ENCODE measurements at places on chromosomes 1 and 21.

DNA sequence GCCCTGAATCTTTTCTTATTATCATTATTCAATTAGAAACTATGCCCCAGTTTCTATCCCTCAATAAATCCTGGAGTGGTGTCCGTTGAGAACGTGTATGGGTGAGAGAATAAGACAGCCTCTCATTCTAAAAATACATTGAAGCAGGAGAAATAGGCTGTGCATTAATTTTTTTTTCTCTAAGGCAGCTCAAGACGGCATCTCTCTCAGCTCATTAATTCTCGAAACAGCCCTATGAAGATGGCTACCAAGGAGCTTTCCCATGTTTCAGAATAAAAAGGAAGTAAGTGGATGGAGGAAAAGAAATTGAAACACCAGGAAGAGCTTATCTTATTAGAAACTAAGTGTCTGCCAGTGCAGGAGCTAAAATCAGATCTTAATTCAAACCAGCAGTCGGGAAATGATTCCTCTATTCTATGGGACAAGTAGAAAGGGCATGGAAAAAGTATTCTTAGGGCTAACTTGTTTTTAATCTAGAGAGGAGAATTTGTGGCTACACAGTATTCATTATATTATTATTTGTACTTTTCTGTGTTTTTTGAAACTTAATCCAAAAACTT lies 347.1 kb upstream of the PLD5 start:
- DNase-seq, result no peak

DNA sequence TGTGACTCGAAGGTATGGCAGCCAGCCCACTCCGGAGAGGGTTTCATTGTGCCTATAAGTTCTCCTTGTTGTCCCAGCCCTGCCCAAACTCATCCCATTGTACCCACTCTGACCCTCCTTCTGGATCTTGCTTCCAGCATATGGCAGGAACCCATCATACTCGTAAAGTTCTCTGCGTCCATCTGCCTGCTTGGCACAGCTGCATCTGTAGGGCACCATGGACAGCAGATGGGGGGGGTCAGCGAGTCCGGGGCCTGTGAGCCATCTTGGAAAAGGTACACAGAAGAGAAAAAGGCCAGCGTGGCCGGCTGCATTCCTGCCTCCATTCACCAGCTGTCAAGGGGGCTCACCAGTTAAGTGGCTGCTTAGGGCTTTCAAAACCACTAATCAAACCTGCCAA lies 94.9 kb upstream of the IGSF21 start:
- no peak for DNase-seq

DNA sequence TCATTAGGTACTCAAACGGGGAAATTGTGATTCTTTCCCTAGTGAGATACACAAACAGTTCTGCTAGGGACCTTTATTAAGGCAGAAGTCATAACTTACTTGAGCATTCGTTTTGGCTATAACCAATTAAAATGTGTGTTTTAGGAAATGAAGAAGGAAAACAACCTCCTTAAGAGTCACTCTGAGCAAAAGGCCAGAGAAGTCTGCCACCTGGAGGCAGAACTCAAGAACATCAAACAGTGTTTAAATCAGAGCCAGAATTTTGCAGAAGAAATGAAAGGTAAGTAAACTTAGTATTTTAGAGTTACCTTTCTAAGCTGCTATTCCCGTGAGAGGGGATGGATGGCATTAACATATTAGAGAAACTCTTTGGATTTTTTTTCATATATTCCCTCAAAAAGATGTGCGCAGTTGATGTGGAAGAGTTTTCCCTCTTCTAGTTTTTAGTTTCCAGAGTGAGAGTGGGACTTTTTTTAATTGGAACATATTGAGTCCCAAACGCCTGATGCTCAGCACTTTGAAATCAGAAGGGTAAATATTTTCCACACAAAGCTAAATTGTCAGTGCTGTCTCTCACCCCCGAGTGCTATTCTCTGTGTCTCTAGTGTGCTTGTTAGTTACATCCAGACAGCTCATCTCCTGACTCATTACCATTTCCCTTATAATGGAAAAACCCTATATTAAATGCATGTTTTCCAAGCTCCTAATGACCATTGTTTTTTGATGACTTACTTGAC lies 34.9 kb downstream of the CENPF start:
- DNase-seq, result no peak

GRCh38 chr1:2151252-2151651 lies 43.3 kb downstream of the FAAP20 start:
- no peak for DNase-seq

DNA sequence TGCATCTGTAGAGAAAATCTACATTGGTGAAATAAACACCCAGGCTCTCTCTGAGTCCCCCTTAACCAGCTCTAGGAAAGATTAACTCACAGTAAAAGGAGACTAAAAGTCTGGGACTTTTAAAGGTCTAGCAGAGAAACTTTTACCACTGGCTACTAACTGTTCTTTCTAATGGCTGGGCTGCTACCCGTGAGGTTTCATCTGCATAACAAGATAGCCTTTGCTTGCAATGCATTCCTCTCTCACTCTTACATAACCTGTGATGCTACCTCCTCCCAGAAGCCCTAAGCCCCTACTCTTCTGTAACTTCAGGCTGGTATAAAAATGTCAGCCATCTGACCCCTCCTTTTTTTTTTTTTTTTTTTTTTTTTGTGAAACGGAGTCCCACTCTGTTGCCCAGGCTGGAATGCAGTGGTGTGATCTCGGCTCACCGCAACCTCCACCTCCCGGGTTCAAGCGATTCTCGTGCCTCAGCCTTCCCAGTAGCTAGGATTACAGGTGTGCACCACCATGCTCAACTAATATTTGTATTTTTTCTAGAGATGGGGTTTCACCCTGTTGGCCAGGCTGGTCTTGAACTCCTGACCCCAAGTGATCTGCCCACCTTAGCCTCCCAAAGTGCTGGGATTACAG lies 344.2 kb downstream of the RGS7 start:
- no peak for DNase-seq

DNA sequence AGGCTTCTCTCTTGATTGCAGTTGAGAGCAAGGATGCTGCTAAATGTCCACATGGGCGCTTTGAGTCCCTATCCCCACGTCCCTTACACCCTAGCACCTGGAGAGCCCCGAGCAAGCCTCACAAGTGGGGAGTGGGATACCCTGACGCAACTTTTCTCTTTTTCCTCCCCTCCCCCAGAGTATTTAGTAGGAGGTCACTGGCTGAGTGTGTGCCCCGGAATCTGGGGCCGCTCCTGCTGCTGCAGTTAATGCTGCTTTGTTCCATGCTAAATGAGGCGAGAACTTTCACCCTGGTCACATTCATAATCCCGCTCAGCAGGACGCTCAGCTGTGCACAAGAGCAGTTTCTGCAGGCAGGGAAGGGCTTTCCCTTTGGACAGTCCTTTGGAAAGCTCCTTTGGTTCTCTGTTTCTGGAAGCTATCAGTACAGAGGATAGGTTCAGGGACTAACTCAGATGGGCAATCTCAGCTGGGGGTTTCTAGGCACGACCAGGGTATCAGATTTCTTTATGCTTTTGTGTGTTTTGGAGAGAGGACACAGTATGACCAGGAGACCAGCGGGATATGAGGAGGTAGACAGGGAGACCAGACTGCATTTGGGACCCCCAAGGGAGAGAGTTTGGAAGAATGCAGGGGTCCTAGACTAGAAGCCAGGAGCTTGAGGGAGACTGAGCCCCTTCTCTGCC lies 75.9 kb downstream of the NOS1AP start:
- DNase-seq, result no peak

GRCh38 chr1:209490013-209490412 lies 93.5 kb upstream of the CAMK1G start:
- no peak for DNase-seq

- no peak for DNase-seq
Observed at GRCh38 chr1:227944931-227945890, 2.5 kb downstream of the WNT9A start.

- DNase-seq, result peak; percentile 53
Observed at GRCh38 chr1:21261551-21262292, 28.5 kb downstream of the ECE1 start.

DNA sequence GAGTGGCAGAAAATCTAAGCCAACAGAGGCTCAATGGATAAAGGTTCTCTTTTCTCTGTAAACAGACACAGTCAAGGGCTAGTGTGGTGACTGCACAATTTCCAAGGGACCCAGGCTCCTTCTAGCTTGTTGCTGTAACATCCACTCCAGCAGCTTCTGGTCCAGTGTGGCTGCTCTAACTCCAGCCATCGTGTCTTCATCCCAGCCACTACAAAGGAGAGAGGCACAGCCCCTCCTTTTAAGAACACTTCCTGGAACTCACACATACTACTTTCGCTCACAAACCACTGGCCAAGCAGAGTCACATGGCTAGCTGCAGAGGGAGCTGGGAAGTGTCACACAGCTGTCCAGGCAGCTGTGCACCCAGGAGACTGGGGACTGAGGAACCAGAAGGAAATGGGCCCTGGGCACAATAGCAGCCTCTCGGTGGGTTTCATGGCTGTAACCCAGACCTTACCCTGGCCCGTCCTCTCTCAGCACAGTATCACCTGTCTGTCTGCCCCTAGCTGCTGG lies 188.6 kb upstream of the VAMP3 start:
- DNase-seq, result no peak

- no peak for DNase-seq
Observed at GRCh38 chr21:21174676-21175075, 176.5 kb downstream of the NCAM2 start.

DNA sequence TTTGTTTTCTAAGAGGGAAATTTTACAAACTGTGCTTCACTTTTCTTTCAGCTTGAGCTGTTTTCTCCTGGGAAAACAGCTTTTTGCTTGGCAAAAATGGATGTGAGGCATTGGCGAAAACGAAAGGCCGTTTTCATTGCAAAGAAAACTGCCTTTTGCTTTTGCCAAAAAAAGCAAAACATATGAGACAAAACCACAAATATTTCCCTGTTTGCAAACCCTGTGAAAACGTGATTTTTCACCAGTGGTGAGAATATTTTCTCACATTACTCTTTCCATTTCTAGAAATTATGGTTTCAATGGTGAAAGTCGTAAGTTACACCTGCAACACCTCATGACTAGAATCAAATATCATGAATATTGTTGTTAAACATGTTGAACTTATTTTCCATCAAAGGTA lies 74.0 kb upstream of the ZBTB18 start:
- no peak for DNase-seq

DNA sequence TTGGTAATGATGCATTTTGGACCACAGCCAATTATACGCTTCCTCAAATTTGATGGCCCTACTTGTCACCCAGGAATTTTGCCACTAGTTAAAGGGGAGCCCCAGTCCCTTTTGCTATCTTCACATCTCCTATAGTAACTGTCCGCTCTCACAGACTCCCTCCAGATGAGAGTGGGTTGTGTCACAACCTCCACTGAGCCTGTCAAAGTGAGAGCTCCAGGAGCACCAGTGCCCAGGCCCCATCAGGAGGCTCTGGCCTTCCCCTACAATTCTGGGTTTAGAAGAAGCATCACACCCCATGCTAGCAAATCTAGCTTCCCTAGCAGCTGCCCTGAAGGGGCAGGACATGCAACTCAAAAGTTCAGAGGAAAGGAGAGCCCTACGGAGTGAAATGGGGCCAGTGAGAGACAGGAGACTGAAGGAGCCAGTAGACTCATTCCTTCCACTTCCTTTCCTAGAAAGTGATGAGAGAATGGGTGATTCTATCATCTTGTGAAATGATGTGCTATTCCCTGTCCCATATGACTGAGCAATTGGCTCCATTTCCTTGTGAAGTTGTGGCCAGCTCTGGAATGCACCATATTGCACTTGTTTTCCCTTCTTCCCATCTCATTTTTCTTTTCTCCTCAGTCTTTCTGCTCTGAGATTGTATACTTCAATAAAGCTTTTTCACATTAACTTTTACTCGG lies 541.3 kb downstream of the DPYD start:
- DNase-seq, result no peak
